HCT116 (cell line): ENCODE measurements at places on chromosomes 2 and 18. TPM values are rescaled to one million over a fixed set of nuclear protein-coding genes. Genes with fewer than 3 reads are reported as not detected.

FER1L5 gene
- total RNA-seq: 0.91 TPM

ANKAR gene
- total RNA-seq: 0.84 TPM

GRCh38 chr2:67267241-67267640 lies 129.9 kb upstream of the ETAA1 start:
- no peak overlapping the region for H3K27ac ChIP-seq
- no peaks in the 10 kb centered on the region for H3K27me3 ChIP-seq
- no peak for DNase-seq
- H3K36me3 ChIP-seq: no peaks in the 10 kb centered on the region
- H3K4me3 ChIP-seq: no peak overlapping the region
- no peaks in the 10 kb centered on the region for H3K4me1 ChIP-seq

- H3K27ac ChIP-seq: no peak overlapping the region
- H3K27me3 ChIP-seq: no peaks in the 10 kb centered on the region
- DNase-seq: no peak
- no peak overlapping the region for H3K4me3 ChIP-seq
- H3K4me1 ChIP-seq: no peaks in the 10 kb centered on the region
These were observed 207.8 kb downstream of the ATAD2B start for GRCh38 chr2:23718931-23719700.

GRCh38 chr18:21664069-21664468 lies 40.5 kb downstream of the ABHD3 start:
- no peak overlapping the region for H3K4me3 ChIP-seq
- H3K27ac ChIP-seq: no peak overlapping the region
- no peaks in the 10 kb centered on the region for H3K36me3 ChIP-seq
- no peaks in the 10 kb centered on the region for H3K27me3 ChIP-seq
- no peak for DNase-seq

DNA sequence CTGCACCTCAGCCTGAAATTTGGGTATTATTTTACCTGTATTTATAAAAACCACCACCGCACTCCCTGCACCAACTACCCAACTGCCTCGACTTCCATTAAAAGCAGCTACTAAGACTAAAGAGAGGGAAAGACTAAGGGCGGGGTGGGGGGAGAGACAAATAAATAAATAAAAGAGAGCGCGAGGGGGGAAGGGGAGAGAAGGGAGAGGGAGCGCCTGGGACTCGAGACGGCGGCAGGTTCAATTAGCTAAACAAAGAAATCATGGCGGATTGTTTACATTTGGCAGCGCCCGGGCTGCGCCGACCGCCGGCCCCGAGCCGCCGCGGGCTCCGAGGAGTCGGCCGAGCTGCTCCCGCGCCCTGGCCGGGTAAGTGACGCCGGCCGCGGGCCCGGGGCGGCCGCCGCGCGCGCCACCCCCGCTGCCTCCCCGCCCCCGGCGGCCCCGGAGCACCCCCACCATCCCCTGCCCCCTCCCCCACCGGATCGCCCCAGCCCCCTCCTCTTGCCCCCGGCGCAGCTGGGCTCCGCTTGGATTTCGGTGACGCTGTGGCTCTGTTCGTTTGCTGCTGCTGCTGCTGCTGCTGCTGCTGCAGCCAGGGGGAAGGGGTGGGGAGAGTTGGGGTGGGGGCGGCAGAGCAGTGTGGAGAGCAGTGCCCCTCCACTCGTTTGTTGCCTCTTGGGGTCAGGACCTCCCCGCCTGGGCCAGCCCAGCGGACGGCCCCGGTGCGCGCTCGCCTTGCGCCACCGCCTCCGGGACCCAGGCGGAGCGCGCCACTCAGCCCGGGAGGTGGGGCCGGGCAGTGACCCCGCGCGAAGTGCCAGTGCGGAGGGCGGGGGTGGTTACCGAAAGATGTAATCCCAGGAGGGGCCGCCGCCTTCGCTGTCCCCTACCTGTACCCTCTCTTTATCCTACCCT lies 187.2 kb upstream of the FANCL start:
- DNase-seq: no peak
- no peak overlapping the region for H3K4me3 ChIP-seq
- no peaks in the 10 kb centered on the region for H3K36me3 ChIP-seq
- no peaks in the 10 kb centered on the region for H3K27me3 ChIP-seq
- no peak overlapping the region for H3K27ac ChIP-seq

LRRTM4 gene
- total RNA-seq: 0.25 TPM

TMEM247 gene
- total RNA-seq: not detected

MROH2A gene
- total RNA-seq: not detected

GRCh38 chr2:158984604-158985135 lies 16.2 kb downstream of the TANC1 start:
- H3K27ac ChIP-seq: no peak overlapping the region
- DNase-seq: no peak
- no peaks in the 10 kb centered on the region for H3K4me1 ChIP-seq
- no peak overlapping the region for H3K4me3 ChIP-seq
- H3K36me3 ChIP-seq: no peaks in the 10 kb centered on the region

PXDN gene
- 10.7 TPM for total RNA-seq

DNA sequence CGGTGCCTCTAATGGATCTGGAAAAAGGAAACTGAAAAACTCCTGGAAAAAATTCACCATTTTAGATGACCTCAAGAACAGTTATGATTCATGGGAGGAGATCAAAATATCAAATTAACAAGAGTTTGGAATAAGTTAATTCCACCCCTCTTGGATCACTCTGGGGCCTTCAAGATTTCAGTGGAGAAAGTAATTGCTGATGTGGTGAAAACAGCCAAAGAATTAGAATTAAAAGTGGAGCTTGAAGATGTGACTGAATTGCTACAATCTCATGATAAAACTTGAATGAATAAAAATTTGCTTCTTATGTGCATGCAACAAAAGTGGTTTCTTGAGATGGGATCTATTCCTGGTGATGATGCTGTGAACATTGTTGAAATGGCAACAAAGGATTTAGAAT lies 974.4 kb upstream of the GYPC start:
- no peak overlapping the region for H3K27ac ChIP-seq
- no peak for DNase-seq
- H3K36me3 ChIP-seq: no peaks in the 10 kb centered on the region
- H3K4me1 ChIP-seq: no peaks in the 10 kb centered on the region
- no peak overlapping the region for H3K4me3 ChIP-seq
- H3K27me3 ChIP-seq: no peaks in the 10 kb centered on the region

CCL20 gene
- total RNA-seq: 0.30 TPM

DNA sequence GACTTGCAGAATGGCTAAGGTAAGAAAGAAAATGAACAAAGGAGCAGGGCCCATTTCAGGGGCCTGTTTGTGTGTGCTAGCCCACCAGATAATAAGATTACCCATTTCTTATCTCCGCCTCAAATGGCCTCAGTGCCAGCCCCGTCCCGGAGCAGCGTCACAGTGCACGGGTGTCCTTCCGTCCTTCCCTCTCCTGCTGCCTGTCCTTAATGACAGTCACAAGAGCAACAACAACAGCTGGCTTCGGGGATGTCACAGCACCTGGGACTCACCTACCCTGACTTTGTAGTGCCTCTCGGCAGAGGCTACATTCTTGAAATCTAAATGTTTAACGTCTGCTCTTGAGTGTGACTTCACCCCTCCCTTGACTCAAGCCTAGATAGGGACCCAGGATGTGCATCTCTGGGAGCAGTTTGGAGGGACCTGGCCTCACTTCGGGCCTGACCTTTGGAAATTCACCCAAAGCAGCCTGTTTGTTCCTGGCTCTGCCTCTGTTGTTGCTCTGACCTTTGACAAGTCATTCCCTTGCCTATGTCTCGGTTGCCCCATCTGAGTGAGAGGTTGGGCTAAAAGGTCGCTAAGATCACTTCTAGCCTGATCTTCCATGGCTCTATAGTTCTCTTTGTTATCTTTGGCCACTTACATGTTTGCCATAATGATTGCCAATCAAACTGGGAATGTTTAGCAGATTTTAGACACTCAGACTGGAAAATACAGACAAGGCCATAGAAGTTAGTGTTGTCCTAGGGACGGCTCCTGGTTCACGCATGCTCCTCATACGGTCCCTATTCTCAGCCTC lies 122.5 kb downstream of the KLHL29 start:
- no peaks in the 10 kb centered on the region for H3K27me3 ChIP-seq
- no peak overlapping the region for H3K4me3 ChIP-seq
- no peak for DNase-seq

DNA sequence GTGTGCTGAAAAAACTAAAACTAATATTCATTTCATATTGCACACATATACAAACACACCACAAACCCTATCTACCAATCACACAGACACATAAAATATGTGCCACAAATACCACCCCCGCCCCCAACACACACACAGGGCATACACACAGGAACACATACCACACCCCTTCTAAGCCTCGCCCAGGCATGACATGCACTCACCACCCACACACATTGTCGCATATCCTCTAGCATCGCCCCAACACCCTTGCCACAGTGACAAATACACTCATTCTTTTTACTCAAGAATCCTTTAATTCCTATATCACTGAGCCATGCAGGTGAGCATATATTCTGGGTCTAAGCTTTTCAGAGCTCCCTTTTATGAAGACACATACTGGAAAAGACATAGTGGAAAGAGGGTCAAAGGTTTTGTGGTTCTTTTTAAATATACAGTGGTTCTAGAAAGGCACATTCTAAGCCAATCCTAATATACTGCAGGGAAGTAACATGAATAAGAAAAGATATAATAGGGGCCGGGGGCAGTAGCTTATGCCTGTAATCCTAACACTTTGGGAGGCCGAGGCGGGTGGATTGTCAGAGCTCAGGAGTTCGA lies 24.5 kb upstream of the LCLAT1 start:
- H3K27ac ChIP-seq: no peak overlapping the region
- peaks cover 6% of the 10 kb centered on the region; the same call in 1 of the 2 replicates for H3K4me1 ChIP-seq
- no peaks in the 10 kb centered on the region for H3K36me3 ChIP-seq
- H3K4me3 ChIP-seq: no peak overlapping the region
- H3K27me3 ChIP-seq: no peaks in the 10 kb centered on the region

CPS1 gene
- total RNA-seq: 37.5 TPM

NEU4 gene
- 0.34 TPM for total RNA-seq

- H3K27me3 ChIP-seq: peaks cover 2% of the 10 kb centered on the region; the same call in 1 of the 2 replicates
- H3K4me3 ChIP-seq: no peak overlapping the region
- no peaks in the 10 kb centered on the region for H3K4me1 ChIP-seq
- DNase-seq: no peak
- no peak overlapping the region for H3K27ac ChIP-seq
These were observed 557.1 kb downstream of the TNS1 start for GRCh38 chr2:217445723-217446122.

SLC5A7 gene
- not detected for total RNA-seq

DNA sequence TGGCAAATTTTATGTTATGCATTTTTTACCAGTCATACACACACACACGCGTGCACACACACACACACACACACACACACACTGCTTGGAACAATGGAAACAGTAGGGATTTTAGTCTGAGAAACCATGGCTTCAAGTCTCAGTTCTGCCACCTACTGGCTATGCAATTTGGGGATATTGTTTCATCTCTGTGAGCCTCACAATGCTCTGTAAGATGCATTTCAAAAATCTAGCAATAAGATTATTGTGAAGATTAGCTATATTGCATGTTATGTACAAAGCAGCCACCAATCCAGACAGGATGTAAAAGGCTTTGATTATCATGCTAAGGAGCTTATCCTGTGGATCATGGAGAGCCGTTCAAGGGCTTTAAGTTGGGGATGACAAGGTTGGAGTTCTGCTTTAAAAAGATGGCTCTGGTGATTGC lies 401.4 kb downstream of the NBAS start:
- H3K27ac ChIP-seq: no peak overlapping the region
- no peaks in the 10 kb centered on the region for H3K36me3 ChIP-seq
- H3K27me3 ChIP-seq: peaks cover 4% of the 10 kb centered on the region; the same call in 1 of the 2 replicates

DNA sequence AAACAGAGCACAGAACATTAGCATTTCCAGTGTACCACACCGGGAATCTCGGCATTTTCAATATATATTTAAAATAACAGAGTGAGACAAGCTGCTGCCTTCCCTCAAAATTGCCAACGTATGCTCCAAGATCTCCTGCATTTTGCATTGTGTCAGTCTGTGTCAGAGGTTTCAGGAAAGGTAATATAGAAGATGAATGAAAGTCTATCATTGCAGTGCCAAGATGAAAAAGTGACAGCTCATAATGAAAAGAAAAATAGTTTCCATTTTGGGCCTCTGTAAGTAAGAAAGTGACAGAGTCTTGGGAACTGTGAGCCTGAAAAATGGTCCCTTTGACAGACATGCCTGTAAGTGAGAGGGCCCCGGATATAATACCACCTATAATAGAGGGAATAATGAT lies 297.8 kb upstream of the PIK3C3 start:
- H3K4me1 ChIP-seq: no peaks in the 10 kb centered on the region
- H3K27ac ChIP-seq: no peak overlapping the region
- no peak overlapping the region for H3K4me3 ChIP-seq

TUBA4A gene
- 32.7 TPM for total RNA-seq

IGFBP2 gene
- 143 TPM for total RNA-seq

- H3K4me3 ChIP-seq: no peak overlapping the region
- DNase-seq: no peak
- no peaks in the 10 kb centered on the region for H3K36me3 ChIP-seq
- H3K27me3 ChIP-seq: no peaks in the 10 kb centered on the region
These were observed 67.1 kb upstream of the MSTN start for GRCh38 chr2:190129421-190130199.

LBX2 gene
- total RNA-seq: 10.1 TPM

DNA sequence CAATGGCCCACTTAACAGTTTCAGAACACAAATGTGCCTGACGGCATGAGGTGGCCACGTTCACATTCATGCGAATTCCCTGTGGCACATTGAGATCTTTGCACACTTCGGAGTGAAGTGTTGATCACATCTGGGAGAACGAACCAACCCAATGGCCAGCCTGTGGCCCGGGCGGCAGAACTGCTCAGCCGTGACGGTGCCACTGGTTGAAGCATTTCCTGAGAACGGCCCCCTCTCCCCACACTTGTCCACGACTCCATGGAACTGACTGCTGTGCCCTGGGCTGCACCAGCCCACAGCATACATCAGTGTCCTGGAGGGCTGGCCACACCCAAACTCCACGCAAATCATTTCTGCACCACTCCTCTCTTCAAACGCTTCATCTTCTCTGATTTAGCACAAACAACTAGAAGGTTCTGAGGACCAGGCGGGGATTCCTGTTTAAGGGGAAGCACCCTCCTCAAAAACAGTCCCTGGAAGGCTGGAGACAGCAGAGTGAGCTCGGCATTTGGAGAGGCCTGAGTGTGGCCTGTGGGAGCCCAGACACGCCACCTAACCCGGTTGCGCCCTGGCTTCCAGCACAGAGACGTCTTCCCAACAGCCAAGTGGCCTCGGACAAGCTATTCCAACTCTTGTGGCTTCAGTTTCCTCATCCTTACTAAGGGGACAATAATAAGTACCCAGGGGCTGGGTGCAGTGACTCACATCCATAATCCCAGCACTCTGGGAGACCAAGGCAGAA lies 9.9 kb upstream of the SALL3 start:
- no peaks in the 10 kb centered on the region for H3K4me1 ChIP-seq
- H3K27me3 ChIP-seq: no peaks in the 10 kb centered on the region
- H3K27ac ChIP-seq: no peak overlapping the region
- no peaks in the 10 kb centered on the region for H3K36me3 ChIP-seq
- no peak for DNase-seq

SELENOI gene
- total RNA-seq: 63.3 TPM

GRCh38 chr2:20523073-20523798 lies 76.4 kb downstream of the RHOB start:
- H3K27me3 ChIP-seq: no peaks in the 10 kb centered on the region
- no peaks in the 10 kb centered on the region for H3K36me3 ChIP-seq
- H3K4me3 ChIP-seq: no peak overlapping the region
- H3K27ac ChIP-seq: no peak overlapping the region
- DNase-seq: no peak

GRCh38 chr2:15334644-15335326 lies 226.3 kb downstream of the NBAS start:
- no peaks in the 10 kb centered on the region for H3K36me3 ChIP-seq
- DNase-seq: no peak
